ENCODE measurements at places on chromosomes 3 and 15.

- no peak for DNase-seq
Measured at GRCh38 chr15:41926185-41927056, 32.6 kb upstream of the SPTBN5 start.

- DNase-seq: peak; percentile 50
Measured at GRCh38 chr15:93848490-93848889, 382.9 kb upstream of the MCTP2 start.

DNA sequence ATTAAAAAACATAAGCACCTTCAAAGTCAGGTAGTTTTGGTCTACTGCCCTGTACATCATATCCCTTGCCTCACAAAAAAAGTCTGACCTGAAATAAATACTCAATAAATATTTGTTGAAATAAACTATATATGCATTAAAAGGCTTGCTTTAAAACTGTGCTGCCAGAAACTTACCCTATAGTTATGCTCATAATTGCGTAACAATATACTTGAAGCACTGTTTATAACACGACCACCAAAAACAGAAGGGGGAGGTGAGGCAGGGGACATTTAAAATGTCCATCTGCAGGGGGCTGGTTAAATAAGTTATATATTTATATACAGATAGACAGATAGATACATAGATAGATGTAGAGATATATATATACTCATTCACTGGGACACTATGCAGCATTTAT, 549.5 kb downstream of the MAGI1 start:
- DNase-seq: no peak

GRCh38 chr3:64342940-64343688, 117.8 kb upstream of the PRICKLE2 start:
- no peak for DNase-seq

- no peak for DNase-seq
Measured at GRCh38 chr3:138747225-138747624, 87.5 kb downstream of the PIK3CB start.

- no peak for DNase-seq
Measured at GRCh38 chr15:73777741-73778140, 24.6 kb upstream of the INSYN1 start.

- DNase-seq: no peak
Measured at GRCh38 chr15:101012326-101013200, 93.4 kb downstream of the LRRK1 start.

DNA sequence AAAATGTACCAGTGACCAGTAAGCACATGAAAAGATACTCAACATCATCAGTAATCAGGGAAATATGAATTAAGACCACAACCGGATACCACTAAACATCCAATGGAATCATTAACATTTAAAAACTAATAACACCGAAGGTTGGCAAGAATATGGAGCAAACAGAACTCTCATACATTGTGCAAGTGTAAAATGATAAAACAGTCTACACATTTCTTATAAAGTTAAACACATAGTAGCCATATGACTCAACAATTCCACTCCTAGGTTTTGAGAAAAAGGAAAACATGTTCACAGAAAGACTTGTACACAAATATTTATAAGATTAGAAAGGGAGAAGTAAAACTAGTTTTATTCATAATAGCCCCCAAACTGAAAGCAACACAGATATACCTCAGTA, 60.3 kb upstream of the SLCO2A1 start:
- DNase-seq: no peak

- no peak for DNase-seq
Measured at GRCh38 chr3:38235466-38235865, 30.1 kb upstream of the SLC22A13 start.

All from tongue (tissue), 3 donors.